Activated T-helper 1 cell treated with anti-CD3 and anti-CD28 coated beads, Interleukin-2, amount 50 U/mL, for 16 hours (primary cell): ENCODE measurements at places on chromosomes 2 and 18.

GRCh38 chr2:23614701-23615100 is 229.7 kb downstream of the KLHL29 start:
- no peak for DNase-seq

- DNase-seq: no peak
Measured at GRCh38 chr18:47284721-47285395, 33.4 kb upstream of the SKOR2 start.

DNA sequence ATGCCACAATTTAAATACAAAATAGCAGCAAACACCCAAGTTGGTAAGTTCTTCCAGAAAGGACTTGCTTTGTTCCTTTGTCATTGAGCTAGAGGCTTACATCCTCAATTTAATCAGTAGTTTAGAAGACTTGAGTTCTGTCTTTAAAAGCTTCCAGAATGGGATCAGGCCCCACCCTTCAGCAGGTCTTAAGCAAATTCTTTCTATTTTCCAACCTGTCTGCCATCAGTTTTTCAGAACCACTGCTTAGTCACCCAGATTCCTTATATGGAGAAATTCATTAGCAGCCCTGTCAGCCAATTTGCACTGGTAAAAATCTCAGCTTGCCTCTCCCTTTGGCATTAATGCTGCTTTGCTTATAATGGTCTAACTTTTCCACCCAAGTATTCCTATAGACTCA is 263.6 kb upstream of the HNMT start:
- DNase-seq: no peak

GRCh38 chr2:180473456-180473855 is 466.4 kb upstream of the CWC22 start:
- no peak for DNase-seq

GRCh38 chr2:45650851-45651414 is 542 bp upstream of the PRKCE start:
- peak; percentile 85 for DNase-seq

DNA sequence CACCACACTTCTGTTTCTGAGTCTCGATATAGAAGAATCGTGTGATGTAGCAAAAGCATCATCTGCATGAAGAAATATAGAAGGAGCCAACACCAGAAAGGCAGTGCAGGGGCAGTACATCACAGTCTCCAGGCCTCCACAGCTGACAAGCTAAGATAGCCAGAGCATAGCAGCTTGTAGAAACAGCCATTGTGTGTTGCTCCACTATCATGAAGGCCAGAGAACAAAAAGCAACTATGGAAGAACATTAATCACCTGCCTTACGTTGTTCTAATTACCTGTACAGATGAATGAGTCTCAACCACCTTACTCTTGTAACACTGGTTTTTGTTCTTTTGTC is 129.0 kb downstream of the RND3 start:
- DNase-seq: no peak
